ENCODE measurements at places on chromosomes 2 and 18.

- no peak for DNase-seq
Observed at GRCh38 chr2:236597629-236598028, 28.0 kb downstream of the ACKR3 start.

- DNase-seq: no peak
Observed at GRCh38 chr2:181054843-181055242, 74.4 kb downstream of the UBE2E3 start.

GRCh38 chr2:406231-406630 lies 118.3 kb upstream of the ALKAL2 start:
- no peak for DNase-seq

DNA sequence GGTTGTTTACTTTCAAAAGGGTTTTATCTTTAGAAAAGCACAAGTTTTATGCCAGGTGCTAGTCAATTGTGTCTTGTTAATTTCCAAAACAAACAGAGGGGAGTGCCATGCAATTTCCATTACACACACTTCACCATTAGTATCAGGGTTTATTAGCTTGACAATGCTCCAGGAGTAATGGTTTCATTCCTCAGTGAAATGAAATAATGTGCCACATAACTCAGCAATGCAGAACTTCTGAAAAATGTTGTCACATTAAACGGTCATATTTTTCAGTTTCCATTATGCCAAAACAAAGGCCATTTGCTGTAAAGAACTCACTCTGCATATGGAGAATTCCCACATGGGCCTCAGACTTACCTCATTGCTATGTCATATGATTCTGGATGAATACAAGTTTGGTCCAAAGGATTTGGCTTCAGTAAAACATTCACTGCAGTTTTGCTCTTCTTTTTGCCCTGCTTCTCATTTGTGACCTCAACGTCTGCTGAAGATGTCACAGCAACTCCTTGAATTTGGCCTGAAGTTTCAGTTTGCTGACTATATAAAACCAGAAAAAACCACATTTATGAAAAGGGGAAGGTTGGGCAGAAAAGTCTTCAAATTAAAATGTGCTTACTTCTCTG lies 198.2 kb downstream of the SRBD1 start:
- DNase-seq: no peak

DNA sequence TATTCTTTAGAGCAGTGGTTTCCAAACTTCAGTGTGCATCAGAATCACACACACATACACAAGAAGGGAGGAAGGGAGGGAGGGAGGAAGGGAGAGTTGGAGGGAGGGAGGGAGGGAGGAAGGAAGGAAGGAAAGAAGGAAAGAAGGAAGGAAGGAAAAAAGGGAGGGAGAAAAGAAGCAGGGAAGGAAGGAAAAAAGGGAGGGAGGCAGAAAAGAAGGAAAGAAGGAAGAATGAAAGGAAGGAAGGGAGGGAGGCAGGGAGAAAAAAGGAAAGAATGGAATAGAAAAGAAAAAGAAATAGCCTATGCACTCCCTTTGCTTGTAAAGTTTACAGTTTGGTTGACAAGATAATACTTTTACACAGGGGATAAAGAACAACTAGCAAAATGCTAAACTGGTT lies 96.3 kb upstream of the BCL11A start:
- no peak for DNase-seq

- DNase-seq: no peak
Observed at GRCh38 chr18:21991886-21992285, 177.5 kb upstream of the GATA6 start.

- no peak for DNase-seq
Observed at GRCh38 chr2:152453129-152453911, 118.3 kb downstream of the FMNL2 start.

GRCh38 chr2:238042849-238043584 lies 17.8 kb upstream of the SCLY start:
- no peak for DNase-seq

DNA sequence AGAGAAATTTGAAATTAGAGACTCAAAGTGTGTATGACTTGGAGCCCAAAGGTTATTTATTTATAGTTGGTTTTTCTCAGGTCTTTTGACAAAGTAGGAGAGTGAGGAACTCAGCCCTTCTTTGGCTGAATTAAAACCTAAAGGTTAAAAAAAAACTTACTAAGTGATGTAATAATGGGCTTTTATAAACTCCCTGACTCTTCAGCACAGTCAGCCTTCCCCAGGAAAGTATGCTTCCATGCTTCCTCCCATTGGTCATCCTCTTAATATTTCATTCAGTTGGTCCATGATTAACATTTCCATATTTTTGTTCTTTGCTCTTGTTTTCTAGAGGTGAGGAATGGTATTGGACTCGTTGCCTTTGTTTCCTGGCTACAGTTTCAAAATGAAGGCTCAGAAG lies 7.2 kb downstream of the ARPC2 start:
- DNase-seq: no peak

DNA sequence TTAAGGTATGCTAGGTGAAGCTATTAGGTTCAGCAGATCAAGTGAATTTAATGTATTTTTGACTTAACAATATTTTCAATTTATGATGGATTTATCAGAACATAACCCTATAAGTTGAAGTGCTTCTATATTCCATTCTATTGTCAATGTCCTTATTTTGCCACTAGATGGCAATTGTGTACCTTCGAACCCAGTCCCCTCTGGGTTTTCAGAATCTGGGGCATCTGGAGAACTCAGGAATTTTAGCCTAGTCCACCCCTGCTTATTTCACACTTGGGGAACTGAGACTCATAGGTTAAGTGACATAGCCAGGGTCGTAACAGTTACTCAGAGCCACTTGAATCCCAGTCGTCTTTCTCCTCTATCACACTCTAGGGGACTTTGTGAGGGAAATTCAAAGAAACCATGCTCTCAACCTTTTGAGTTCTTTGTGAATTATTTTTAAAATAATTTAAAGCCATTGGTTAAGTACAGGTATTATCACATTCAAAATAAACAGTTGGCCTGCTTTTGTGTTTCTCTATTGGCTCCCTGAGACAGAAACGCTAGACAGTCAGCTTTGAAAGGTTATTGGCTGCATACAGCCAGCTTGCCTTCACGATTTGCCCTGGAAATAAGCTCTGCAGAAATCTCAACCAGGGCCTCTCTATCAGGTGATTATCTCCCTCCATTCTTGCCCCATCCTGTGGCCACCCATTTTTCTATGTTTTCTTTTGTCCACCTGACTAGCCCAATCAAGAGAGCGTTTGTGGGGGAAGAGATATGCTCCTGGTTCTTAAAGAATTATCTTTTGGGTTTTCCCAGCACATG lies 145.0 kb downstream of the TTC27 start:
- no peak for DNase-seq

DNA sequence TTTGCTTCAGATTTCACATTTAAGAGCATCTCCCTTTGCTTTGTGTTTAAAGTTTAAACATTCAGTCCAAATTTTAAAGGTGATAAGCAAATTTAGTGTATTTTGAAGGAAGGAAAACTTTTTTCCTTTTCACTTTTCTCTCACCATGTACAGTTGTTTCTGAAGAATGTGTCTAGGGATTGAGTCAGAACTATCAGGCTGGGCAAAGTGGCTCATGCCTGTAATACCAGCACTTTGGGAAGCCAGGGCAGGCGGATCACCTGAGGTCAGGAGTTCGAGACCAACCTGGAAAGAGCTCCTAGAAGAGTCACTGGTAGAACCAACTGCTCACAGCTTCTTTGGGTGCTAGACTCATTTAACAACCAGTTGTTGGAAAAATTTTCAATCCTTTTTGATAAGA lies 327.0 kb upstream of the THUMPD2 start:
- no peak for DNase-seq

DNA sequence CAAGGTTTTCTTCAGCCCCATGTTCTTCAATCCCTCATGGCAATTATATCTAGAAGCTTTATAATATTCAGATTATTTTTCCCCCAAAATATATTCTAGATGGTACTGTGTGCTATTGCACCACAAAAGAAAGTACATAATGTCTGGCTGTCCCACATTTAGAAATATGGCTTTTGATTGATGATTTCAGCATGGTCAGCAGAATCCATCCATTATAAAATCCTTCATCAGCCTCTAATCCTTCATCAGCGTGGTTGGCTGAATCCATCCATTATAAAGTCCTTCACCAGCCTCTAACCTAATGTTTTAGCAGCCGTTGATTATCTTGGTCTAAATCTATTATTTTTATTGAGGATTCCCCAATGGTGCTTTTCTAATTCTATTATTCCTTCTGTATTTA lies 23.3 kb upstream of the HAAO start:
- DNase-seq: no peak

- DNase-seq: no peak
Observed at GRCh38 chr18:30960661-30961060, 81.9 kb downstream of the DSC3 start.

- no peak for DNase-seq
Observed at GRCh38 chr18:70720607-70721006, 431.8 kb downstream of the SOCS6 start.

DNA sequence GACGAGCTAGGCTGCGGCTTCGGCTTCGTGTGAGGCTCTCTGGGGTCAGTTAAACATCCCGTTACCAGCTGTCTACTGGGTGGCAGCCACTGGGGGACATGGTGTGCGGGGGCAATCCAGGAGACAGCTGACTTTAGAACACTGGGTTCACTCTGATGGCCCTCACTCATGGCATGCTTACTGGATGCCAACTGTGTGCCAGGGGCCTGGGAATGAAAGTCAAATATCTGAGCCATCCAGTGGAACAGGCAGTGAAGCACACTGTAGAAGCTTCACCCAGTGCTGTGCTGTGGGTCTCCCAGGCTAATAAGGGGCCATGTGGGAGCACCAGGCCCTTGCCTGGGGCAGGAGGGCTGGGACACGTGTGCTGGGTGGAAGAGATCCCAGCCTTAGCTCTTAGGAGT lies 48.3 kb downstream of the GLI2 start:
- DNase-seq: no peak

DNA sequence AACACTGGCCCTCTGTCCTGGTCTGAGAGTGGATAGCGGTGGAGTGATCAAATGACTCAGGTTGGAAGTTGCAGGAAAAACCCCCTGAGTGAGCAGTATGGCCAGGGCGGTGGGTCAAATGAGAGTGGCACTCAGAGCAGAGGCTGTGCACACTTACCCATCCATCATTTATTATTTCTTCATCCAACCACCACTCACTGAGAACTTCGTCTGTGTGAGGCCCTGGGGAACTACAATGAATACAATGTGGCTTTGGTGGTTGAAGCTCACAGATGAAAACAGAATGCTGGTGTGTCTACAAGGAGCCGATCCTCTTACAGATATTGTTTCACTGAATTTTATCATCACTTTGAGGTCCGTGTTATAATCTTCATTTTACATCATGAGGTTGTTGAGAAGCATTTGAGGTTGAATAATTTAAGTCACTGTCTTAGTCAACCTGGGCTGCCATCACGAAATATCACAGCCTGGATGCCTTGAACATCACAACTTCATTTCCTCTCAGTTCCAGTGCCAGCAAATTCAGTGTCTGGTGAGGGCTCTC lies 73.4 kb upstream of the ID2 start:
- DNase-seq: no peak

- no peak for DNase-seq
Observed at GRCh38 chr2:118569876-118570535, 277.4 kb downstream of the EN1 start.

DNA sequence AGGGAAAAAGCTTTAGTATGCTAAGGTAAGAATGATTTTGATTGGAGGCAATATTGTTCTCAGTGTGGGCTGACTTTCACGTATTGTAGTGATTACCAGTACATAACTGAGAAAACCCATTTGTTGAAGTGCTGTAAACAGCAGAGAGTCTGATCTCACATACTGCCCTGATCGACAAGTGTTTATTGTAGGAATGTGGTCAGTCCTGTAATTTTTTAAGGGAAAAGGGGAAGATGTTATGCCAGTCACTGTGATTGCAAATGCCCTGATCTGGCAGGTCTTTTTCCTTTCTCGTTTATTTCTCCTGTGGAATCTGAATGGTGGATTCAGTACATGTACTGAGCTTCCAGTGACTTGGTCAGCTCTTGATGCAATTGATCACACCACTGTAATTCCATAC lies 11.5 kb downstream of the SPATS2L start:
- no peak for DNase-seq

DNA sequence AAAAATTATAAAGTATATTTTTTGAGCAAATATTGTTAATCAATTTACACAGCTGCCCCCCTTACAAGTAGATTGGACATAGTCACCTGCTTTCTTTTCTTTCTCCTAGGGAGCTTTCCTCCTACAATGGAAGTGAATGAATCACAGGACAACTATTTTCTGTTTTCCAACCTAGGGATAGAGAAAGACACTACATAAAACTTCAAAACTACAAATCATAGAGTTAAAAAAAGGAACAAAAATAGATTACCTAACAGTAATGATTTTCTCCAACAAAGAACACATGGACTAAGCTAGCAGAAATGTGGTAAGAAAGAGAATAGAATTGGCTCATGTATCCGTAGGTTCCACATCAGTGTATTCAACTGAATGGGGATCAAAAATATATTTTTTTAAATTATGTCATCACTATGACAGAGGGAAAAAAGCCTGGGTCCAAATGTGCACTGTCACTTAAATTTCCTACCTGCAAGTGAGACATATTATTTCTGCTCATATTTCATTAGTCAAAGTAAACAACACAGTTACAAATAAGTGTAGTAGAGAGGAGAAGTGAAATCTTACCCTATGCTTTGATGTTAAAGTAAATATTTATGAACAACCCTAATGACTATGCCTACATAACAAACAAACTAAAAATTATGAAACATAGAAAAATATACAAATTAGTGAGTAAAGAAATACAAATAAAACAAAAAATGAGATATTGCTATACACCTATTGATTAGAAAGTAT lies 756.7 kb downstream of the SOCS6 start:
- DNase-seq: no peak

GRCh38 chr2:44112096-44112495 lies 56.6 kb upstream of the PPM1B start:
- no peak for DNase-seq
